Germinal center (tissue), 1 donor: ENCODE measurements at places on chromosomes 3 and 15.
A peak's percentile ranks its signal among the peaks of the same experiment; 100 is the strongest.

DNA sequence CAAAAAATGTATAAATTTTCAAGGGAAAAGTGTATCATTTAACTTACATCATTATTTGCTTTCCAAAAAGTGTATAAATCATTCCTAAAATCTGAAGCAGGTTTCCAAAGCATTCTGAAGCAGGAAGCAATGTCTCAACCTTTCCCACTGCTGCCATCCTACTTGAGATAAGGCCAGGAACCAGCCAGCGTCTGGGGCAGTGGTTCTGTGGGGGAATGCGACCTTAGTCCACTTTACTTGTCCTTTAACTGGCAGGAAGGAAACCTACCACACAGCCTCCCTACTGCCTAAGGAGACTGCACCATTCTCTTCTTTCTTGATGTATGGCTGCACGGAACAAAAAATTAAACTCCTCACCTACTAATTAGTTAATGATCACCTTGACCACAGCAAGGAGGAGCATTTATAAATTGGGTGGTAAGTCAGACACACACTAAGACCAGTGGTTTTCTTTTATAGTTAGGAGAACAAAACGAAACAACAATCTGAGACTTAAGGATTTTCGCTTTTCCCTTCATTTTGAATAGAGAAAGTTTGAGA, 3.7 kb downstream of the SORD start:
- DNase-seq, result no peak

DNA sequence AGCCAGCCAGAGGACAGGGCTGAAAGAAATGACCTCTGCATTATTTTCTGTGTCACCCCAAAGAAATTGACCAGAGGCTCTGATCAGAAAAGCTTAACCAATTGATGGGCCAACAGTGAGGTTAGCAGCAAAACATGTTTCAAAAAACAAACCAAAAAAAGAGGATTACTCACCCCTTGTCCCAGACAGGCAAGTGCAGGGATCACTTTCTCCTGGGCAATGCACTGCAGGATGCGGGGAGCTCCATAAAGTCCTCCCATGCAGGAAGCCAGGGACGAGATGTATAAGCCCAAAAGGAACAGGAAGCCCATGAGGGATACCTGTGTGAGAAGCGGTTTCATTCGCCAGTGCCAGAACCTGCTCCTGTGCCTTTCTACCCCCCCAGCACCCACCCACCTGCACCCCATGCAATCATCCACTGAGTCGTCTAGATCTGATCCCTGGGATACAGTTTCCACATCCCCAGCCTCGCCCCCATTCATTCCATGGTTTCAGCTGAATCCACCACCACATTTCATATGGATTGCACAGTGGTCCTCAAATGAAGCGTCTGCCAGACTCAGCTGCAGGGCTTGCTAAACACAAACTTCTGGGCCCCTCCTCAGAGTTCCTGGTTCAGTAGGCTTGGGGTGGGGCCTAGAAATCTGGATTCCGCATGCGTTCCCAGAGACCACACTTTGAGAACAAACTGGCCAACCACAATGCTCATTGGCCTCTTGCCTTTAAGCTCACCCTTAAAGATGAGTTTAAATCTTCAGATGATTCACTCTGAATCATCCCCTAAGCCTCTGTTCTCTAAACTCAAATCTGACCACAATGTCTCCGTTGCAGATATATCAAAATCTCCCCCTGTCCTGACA, 54.4 kb upstream of the HEG1 start:
- DNase-seq, result no peak

GRCh38 chr3:453106-453505, 256.5 kb downstream of the CHL1 start:
- no peak for DNase-seq

- no peak for DNase-seq
These were observed 325.8 kb downstream of the KCNH8 start for GRCh38 chr3:19473971-19474580.

GRCh38 chr15:38046257-38047051, 112.0 kb downstream of the TMCO5A start:
- DNase-seq, result no peak

DNA sequence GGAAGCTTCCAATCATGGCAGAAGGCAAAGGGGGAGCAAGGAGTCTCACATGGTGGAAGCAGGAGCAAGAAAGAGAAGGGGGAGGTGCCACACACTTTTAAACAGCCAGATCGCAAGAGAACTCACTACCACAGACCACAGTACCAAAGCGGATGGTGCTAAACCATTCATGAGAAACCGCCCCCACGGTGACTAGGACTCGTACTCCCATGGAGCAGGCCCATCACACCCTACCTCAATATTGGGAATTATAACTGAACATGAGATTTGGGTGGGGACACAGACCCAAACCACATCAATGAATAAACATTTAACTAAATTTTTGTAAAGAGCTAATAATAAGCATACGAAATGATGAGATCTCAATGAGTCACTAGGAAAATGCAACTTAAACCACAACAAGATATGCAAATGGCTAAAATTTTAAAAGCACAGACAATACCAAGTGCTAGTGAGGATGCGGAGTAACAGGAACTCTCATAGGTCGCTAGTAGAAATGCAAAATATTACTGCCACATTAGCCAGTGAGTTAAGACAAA, 10.0 kb downstream of the MRPS25 start:
- DNase-seq, result peak; percentile 42

DNA sequence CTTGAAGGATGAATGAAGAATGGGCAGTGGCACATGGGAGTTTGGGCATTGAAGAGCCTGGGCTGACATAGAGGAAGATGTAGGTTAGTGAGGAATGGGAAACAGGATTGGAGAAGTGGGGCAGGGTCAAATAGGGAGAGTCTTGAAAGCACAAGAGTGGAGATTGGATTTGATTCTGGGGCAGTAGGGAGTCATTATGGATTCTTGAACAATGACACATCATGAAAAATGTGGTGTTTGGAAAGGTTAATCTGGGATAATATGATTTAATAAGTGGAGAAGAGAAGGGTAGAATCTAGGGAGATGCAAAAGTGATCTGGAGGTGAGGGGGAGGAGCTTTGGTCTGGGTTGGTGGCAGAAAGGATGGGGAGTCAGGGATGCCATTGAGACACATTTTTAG, 45.4 kb upstream of the ROPN1 start:
- no peak for DNase-seq

GRCh38 chr3:172692751-172693338, 18.0 kb downstream of the NCEH1 start:
- DNase-seq, result peak; percentile 6

- no peak for DNase-seq
These were observed 27.9 kb upstream of the KLF13 start for GRCh38 chr15:31298707-31299172.

DNA sequence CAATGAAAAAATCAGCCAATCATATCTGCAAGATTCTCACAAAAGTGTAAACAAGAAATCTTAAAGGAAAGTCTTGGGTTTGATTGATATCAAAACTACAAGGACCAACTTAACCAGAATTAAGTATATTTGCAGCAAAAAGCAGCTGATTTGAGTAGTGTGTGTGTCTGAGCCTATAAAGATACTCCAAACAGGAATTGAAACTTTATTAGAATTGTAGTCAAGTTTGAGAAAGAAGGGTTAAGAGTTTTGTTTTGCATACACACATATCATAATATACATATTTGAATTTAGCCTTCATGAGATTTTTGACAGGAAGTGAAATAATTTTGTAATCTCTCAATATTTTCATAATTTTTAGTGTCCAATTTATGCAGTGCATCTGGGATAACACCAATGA, 300.1 kb downstream of the NAALADL2 start:
- DNase-seq, result no peak

DNA sequence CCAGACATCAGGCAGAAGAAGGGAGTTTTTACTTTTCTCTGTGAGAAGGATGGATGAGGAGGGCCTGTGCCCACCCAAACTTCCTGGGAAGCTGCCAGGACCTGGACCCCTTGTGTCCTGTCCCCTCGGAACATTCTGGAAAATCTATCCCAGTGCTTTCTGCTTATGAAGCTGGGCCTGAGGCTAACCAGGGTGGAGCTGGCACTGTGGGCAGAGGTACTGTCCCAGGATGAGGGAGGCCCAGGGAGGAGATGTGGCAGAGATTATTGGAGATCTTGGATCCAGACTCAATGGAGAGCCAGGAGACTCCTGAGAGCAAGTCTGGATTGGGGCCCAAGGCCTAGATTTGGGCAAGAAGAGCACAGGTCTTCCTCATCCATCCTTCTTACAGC, 44.4 kb downstream of the SPSB4 start:
- DNase-seq, result no peak

DNA sequence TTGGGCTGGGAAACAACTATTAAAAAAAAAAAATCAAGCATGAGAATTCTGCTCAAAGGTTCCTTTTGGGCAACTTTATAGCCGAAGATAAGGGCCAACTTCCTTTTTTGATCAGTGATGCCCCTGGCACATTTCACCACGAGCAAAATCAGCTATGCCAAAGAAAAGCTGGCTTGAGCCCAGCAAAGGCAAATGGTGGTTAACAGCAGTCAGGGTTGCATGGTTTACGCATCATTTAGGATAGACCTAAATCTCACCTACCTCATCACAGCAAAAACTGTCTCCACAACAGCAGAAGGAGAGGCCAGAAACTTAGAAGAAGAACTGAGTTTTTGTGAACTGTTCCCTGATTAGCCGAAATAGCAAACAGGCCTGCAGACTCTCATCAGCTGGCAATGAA, 220.1 kb upstream of the CDIN1 start:
- no peak for DNase-seq

DNA sequence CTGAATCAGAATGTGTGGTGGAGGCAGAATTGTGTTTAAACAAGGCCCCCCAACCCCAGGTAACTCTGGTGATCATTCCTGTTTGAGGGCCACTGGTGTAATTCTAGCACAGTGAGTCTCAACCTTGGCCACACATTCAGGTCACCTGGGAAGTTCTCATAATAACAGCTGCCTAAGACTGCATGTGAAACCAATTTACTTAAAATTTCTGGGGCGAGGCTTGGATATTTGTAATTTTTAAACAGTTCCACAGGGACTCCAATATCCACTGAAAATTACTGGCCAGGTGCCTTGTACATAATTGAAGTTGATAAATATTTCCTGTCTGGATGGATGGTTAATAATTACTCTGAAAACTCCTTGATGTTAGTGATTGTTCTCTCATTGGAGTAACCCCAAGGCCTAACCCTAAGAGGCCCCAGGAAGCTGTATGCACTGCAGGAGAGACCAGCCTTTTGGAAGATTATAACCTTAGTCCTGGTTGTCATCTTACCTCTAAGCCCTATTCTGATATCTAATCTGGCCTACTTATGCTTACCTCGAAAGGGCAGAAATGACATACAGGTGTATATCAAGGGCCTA, 25.7 kb upstream of the EPHB1 start:
- DNase-seq, result no peak
